ENCODE measurements at places on chromosomes 13 and 19.

- ATAC-seq = peak; percentile 46
These were observed 572 bp downstream of the SNAPC2 start for GRCh38 chr19:7920519-7921301.

- no peak for ATAC-seq
These were observed 337.7 kb downstream of the DNAJC15 start for GRCh38 chr13:43360892-43361610.

DNA sequence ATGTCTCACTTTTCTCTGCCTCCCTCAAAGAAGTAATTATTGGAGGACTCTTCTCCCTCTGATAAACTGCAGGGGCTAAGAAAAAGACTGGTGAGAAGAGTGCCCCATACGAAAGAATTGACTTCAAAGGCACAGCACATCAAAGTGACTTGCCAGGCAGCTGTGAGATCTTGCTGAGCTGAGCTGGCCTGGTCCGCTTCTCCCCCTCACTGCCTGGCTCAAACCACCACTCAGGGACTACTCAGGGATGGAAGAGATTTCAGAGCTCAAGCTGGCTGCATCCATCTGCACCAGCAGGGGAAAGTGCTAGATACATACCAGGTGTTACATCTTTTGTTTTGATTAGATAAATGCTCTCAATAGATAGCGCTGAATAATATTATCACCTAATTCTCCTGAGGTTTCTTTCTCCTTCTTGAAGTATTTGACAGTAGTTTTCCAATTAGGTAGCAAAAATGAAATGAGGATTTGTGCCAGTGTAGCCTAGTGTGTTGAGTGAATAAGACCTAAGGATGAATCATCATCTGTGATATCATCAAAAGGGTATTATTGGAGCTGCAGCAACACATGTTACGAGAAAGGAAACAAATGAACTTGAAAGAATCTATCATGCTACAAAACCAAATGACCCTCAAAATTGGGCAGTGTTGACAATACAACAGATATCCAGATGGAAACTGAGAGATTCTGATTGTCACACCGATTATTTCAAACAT, 379.8 kb downstream of the TBC1D4 start:
- ATAC-seq = no peak

GRCh38 chr19:13613447-13613846, 107.2 kb upstream of the CACNA1A start:
- no peak for ATAC-seq

DNA sequence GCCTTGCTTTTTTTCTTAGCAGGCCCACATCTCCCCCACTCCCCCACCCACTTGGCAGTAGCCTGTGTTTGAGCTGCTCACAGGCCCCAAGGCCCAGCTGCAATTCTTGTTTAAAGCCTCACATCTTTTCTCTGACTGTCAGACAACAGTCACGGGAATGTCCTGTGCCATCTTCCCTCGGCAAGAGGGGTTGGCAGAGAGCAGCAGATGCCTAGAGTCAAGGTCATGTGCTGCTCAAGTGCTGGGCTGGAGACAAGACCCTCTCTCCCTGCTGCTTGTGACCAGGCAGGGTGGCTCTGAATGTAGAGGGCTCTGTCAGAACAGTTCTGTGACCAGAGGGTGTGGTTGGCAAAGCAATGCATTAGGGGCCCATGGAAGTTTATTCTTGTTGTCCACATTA, 47.4 kb downstream of the BBC3 start:
- no peak for ATAC-seq

GRCh38 chr13:99063952-99064351, 86.1 kb upstream of the DOCK9 start:
- no peak for ATAC-seq

- no peak for ATAC-seq
These were observed 3.1 kb downstream of the MAST3 start for GRCh38 chr19:18100710-18101109.

GRCh38 chr19:419721-420515, 11.0 kb upstream of the C2CD4C start:
- no peak for ATAC-seq

DNA sequence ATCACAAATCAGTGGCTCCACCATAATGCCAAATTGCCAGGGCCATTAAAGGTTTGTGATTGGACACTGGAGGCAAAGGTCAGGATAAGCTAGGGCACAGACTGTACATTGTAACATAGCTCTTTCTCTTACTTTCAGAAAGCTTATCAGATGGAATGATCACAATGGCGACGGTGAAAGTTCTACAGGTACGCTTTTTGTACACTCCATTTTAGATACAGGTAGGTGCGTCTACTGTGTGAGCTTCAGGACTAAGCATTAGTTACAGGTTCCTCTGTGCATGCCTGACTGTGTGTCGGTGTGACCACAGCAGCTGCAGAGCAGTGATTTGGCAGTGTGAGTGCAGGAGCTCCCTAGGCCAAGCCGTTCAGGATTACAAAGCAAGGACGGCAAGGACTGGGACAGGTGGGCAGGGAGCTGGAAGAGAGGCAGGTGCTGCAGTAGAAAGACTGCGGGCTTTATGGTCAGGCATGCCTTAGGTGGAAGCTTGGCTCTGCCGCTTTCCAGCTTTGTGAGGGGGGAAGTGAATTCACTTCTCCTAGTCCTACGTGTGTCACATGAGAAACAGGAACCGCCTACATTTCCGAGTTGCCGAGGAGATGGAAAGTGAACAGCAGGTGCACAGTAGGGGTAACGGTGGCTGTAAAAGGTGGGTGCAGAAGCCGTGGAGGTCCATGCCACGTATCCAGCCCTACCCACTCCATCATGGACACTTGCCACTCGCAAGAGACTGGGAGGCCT, 49.6 kb downstream of the MRPL57 start:
- no peak for ATAC-seq

GRCh38 chr19:5697022-5697889, 7.2 kb downstream of the RPL36 start:
- no peak for ATAC-seq

DNA sequence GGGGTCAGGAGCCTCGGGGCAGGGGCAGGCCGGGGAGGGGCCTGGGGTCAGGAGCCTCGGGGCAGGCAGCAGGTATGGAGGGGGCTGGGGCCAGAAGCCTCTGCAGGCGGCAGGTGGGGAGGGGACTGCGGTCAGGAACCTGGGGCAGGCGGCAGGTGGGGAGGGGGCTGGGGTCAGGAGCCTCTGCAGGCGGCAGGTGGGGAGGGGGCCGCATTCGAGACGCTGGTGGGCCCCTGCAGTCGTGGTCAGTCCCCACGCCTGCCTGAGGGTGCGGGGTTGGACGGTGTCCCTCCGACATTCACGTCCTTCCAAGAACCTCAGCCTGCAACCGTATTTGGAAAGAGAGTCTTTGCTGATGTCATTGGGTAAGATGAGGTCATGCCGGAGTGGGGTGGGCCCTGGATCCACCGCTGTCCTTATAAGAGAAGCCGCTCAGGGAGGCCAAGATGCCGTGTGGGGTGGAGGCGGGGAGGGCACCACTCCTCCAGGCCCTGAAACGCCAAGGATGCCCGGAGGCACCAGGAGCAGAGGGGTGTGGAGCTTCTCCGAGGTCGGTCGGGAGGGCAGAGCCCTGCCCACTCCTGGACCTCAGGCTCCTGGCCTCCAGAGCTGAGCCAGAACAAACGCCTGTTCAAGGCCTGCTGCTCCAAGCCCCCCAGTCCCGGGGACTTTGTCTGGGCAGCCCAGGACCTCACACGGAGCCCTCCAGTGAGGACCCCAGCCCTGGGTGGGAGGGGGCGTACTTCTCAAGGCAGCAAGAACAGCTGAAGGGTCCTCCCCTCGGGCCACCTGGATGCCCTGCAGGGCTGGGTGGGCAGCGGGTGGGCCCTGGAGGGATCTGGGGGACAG, 30.1 kb downstream of the PIP5K1C start:
- no peak for ATAC-seq
